ENCODE measurements at places on chromosomes 7 and 10.

- no peak for DNase-seq
Measured at GRCh38 chr10:124671486-124672075, 72.6 kb downstream of the FAM53B start.

DNA sequence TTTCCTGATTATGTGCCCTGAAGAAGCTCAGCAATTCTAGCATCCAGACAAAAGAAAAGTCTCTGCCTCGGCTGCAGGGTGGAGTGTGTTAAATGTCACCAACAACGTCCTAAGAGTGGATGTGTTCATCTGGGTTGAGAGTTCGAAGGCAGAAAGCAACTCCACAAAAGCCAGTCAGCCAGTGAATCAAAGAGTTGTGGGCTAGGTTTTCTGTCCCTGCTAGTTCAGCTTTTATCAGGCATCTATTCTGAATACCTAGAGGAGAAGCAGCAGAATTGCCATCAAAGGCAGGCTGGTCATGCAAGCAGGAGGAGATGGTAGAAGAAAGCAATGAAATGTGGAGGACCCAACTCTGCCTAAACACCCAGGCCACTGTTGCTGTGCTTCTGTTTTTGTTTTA is 205.2 kb downstream of the KLF6 start:
- DNase-seq = no peak

- no peak for DNase-seq
Measured at GRCh38 chr10:5583525-5584175, 58.9 kb downstream of the CALML3 start.

GRCh38 chr10:16724509-16724908 is 92.7 kb downstream of the RSU1 start:
- no peak for DNase-seq

GRCh38 chr10:24251547-24251946 is 42.6 kb downstream of the KIAA1217 start:
- DNase-seq = no peak

GRCh38 chr10:7121154-7121797 is 289.6 kb downstream of the SFMBT2 start:
- DNase-seq = no peak

DNA sequence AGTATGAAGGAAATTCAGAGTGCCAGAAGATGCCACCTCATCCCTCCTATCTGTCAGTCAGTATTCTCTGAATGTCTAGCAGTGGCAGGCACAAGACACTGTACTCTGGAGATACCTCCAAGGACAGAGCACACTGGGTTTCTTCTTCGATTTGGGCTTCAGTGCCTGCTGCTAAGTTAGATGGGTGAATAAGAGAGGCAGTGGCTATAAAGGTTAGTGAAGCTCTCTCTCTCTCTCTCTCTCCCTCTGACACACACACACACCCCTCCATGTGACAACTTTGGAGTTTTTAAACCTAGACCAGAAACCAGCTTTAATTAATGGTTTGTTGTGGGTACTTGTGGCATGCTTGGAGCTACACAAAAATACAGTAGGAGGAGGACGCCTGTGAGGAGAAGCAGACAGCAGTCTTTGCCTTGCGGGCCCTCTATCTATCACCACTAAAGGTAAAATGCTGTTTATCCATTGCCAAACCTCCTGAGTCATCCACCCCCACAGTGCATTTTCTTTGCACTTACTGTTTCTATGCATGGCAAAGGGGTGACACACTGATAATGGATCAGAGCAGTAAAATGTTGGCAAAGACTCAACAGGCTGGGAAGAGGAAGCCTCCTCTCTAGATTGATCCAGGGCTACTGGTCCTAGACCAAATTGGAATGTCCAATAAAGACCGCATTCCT is 102.5 kb downstream of the TRIL start:
- DNase-seq = peak; percentile 92

DNA sequence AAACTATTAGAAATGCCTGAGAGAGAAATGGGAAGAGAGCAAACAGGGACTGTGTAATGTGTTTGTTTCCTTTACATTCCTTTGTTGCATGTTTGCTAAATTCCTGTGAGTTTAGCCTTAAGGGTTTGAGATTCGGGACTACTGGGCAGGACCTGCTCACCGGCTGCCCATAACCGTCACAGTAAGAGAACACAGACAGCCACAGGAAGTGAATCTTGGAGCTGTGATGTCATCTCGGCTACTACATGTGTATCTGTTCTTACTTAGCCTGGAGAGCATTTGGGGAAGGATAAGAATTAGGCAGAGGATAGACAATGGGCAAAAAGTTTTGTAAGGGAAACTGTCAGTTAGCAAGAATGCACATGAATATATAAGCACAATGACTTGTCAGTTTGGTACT is 485.1 kb upstream of the KLF6 start:
- DNase-seq = peak; percentile 74

- no peak for DNase-seq
Measured at GRCh38 chr10:83045731-83046130, 1093.6 kb upstream of the GHITM start.

- DNase-seq = no peak
Measured at GRCh38 chr7:121544238-121544637, 148.1 kb upstream of the FAM3C start.

- DNase-seq = no peak
Measured at GRCh38 chr7:77837966-77838365, 39.4 kb downstream of the PHTF2 start.

GRCh38 chr7:74121401-74122249 is 38.0 kb downstream of the LIMK1 start:
- DNase-seq = no peak

GRCh38 chr7:108570146-108570755 is 577 bp downstream of the DNAJB9 start:
- peak; percentile 16 for DNase-seq

DNA sequence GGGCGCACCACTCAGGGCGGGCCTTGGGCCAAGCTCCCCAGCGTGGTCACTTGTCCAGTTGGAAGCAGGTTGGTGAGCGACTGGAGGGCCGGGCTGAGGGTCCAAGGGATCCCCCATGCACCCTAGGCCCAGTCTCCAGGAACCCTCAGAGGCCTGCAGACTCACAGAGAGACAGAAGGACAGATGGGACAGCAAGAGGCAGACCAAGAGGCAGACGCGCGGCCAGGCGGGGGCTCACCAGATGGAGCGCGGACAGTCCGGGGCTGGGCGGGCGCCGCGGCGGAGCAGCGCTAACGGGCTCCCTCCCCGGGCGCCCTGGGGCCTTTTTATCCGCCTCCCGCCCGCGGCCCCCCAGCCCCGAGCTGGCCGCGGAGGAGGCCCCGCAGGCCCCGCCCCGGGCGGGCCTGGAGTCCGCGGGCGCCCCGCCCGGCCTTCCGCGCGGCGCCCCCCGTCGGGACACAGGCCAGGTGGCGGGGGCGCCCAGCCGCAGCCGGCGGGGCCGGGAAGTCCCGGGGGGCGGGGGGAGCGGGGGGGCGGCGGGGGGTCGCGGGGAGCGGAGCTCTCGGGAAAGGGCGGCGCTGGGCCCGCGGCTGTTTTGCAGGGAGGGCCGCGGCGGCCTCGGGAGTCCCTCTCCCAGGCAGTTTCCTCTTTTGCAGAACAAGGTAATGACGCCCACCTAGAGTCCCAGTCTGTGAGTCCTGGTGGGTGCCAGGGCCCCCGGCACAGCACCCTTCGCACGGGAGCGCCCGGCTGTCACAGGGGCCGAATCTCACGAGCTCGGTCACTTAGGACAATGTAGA is at the start of gene LOXL4:
TSS of gene LOXL4 (minus strand) at position 301 of the 800 bp plus-strand sequence. CDS start 5,175 bp downstream, outside the sequence.
- no peak for DNase-seq

- no peak for DNase-seq
Measured at GRCh38 chr7:91796122-91796521, 84.4 kb downstream of the MTERF1 start.

Measured in skeletal muscle cell (primary cell).